Glutamatergic neuron (in vitro differentiated cells): ENCODE measurements at places on chromosomes 1 and 21.

DNA sequence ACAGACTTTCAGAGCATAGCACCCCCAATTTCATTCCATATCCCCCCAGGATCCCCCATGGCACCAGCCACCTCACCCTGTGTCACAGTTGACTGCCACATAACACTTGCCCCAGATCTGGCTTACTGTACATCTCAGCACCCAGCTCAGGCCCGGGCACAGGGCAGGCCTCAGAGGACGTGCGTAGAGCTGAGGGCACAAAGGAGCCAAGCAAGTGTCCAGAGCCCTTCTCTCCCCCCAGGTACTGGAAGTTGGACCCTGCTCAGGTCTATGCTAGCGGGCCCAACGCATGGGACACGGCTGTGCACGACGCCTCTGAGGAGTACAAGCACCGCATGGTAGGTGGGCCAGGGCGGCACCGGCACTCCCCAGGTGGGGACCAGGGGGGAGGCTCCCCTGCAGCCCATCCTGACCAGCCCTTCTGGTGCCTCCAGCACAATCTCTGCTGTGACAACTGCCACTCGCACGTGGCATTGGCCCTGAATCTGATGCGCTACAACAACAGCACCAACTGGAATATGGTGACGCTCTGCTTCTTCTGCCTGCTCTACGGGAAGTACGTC is 8.0 kb upstream of the SYTL1 start:
- DNase-seq: no peak

DNA sequence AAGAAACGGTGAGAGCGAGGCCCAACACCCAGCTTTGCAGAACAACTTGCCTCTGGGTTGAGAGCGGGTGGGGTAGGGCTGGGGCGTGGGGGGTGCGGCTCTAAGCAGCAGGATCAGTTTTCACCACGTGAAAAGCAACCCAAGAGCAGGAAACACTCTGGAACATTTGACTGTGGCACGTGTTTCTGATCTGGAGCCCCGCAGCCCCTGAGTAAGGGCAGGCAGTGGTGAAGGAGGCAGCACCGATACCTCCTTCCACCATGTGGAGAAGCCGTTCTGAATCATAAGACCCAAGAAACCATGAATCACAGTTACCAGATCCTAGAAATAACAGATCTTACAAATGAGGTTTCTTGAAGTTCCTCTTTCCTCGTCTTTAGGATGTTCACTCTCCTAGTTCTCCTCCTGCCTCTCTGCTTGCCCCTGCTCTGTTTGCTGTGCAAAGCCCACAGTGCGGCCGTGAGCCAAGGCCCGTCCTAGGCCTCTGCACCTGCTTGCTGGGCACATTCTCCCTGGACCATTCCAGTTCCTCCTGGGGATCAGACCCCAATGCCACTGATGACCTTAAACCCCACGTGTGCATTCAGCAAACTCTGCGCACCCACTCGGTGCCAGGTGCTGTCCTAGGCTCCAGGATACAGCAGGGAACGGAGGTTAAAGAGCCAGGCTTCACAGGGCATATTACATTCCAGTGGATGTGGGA is 31.9 kb downstream of the SLC1A7 start:
- no peak for DNase-seq

DNA sequence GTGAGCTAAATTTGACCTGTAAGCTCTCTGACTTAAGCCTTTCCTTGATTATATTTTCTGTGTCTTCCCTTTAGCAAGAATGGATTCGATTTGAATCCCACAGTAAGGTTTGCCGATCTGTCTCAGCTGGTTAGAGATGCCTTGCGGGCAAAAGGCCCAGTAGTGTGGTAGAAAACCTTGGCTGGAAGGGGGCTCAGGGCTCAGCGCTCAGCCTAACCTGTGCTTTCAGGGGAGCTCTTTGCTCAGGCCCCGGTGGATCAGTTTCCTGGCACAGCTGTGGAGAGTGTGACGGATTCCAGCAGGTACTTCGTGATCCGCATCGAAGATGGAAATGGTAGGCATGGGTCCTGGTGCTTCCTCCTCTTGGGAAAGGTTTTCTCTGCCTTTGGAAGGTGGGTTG is 7.1 kb downstream of the NECAP2 start:
- DNase-seq: no peak

- no peak for DNase-seq
These were observed 48.0 kb downstream of the ACTN2 start for GRCh38 chr1:236734141-236734765.

DNA sequence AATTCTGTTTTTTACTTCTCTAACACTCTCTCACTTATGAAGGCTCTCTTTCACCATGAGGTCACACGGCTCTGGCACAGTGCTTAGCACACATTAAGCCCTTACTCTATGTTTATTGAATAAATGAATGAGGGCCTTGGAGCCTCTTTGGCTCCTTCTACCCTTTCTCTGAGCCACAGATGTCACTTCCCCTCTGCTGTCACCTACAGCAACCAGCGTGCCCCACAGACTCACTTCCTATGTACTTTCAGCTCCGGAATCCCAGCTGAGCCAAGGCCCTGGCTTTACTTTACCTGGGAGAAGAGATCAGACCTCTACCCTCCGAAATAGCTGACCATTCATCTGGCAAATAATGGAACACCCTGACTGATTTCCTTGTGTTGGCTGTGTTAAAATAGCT is 53.7 kb upstream of the HMCN1 start:
- no peak for DNase-seq

GRCh38 chr1:17470021-17470799 is 30.7 kb upstream of the RCC2 start:
- no peak for DNase-seq

GRCh38 chr1:156846643-156847042 is 12.3 kb downstream of the INSRR start:
- no peak for DNase-seq
